Neural crest cell (in vitro differentiated cells): ENCODE measurements at places on chromosomes 1 and 21. TPM values are rescaled to one million over a fixed set of nuclear protein-coding genes. Genes with fewer than 3 reads are reported as not detected.

DNA sequence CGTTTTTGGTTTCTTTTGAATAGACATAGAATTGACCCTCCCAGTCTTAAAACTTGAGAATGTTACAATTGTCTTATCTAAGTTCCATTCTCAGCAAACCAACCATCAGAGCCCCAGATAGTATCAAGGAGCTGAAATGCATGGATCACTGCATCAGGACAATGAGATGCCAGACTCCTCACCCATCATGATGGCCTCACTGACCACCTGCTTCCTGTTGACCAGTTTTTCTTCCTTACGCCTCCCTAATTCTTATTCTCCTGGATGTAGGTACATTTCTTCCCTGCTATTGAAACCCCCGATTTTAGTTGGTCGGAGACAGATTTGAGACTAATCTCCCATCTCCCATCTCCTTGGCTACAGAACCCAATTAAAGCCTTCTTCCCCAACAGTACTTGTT is 17.7 kb downstream of the MATN1 start:
- no peak for DNase-seq

DNA sequence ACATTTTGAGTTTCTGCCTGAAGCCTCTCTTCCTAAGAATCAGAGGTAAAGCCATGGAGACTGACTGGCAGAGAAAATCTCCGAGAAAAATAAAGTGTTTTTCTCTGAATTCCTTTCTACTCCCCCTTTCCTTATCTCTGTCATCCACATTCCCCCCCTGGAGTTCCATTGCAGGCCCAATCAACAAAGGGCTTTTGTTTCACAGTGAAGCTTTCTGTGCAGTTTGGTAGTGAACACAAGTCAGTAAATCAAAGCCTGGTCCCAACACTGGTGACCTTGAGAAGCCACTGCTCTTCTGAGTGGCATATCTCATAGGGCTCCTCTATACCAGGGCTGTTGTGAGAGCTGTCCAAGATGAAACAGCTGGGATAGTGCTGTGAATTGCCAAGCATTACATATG is 228.4 kb downstream of the SEC16B start:
- no peak for DNase-seq

DNA sequence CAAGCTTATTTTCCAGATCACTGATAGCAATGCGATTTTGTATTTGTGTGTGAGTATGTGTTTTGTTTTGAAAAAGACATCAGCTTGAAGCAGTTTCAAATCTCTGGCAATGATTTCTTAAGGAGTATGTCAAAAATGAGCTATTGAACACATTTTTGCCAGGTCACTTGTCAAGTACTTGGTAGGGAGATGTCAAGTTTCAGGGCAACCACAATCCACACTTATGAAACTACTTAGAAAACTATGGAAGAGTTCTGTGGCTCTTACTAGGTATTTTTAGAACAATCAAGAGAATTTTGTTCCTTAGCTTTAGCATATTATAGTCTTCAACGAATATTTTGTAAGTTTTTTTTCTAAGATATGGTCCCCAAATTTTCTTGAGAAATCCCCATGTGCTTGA is 318.8 kb upstream of the ZRANB2 start:
- DNase-seq: no peak

The RGSL1 gene
- total RNA-seq: not detected in 2 replicates

The AGL gene
- 13.4 and 13.8 TPM in 2 replicates for total RNA-seq

- DNase-seq: no peak
Observed at GRCh38 chr1:42832641-42833240, 13.7 kb upstream of the ZNF691 start.

DNA sequence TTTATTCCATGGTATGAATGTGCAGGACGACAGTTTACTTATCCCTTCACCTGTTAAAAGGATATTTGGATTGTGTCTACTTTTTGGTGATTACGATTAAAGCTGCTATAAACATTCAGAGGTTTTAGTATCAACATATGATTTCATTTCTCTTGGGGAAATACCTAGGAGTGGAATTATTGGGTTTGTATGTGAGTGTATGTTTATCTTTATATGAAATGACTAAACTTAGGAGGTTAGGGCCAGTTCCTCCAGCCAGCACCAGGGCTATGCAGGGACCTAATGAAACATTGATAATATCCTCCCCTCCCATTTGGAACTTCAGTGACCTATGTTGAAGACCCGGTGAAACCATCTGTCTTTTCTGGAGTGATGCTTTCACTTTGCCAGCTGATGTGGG is 13.8 kb downstream of the TMEM51 start:
- DNase-seq: no peak

The TFF2 gene
- not detected in 2 replicates for total RNA-seq

The CRYAA gene
- total RNA-seq: not detected in 2 replicates

DNA sequence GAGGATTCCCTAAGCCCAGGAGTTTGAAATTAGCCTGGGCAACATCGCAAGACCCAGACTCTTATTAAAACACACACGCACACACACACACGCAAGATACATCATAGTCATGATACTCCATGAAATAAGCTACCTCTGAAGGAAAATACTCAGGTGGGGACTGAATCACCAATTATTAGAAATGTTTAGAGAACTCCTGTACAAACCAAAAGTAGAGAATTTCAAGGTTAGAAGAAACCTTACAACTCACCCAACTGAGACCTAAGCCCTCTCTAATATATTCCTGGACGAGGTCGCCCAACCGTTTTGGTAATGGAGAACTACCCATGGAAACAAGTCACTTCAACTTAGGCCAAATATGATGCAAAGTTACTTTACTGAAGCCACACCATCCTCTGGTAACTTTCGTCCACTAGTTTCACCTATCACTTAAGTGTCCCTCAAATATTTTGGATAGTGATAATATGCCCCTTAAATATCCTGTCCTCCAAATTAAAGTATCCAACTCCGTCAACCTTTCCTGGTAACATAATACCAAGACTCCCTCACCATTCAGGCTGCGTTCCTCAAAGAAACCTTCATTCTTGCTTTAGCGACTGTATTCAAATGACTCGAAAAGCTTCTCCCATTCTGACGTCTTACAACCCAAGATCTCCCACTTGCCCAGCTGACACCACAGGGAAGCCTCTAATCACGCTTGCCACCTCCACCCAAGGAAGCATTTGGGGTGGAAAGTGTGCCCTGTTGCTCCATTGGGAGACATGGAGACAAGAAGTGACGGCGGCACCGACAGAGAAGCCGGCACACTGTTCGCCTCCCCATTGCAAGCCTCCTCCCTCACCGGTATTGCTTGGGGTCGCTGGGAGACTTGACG is 856 bp downstream of the NRDC start:
- peak; percentile 26 for DNase-seq

- no peak for DNase-seq
Observed at GRCh38 chr1:19210772-19211549, 895 bp upstream of the UBR4 start.

DNA sequence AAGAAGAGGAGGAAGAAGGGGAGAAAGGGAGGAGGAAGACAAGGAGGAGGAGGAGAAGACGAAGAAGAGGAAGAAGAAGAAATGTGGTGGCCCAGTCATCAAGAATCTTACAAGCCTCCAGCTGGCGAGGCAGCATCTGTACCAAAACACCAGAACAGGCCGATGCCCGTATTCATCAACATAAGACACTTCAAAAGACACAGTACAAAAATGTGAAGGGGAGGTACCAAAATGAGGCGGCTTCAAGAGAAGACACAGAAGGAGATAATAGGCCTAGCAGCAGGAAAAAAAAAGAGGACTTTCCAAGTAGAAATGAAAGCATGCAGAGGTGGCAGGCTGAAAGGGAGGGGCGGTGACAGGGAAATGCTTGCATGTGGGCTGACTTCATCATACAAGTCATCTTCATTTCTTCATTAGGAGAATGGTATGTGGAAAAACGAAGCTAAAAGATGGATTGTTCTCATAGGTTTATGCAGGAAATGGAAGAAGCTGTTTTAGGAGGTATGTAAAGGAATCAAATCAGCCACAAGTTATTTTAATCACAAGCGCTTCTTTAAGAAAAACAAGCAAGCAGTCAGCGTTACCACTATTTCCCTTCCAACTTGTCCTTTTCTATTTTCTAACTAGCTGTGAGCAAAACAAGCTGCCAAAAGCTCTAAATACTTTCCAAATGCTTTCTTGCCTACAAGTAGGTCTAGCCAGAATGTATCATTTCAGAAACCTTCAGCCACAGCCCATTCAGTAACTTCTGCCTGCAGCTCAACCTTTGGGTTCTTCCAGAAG is 192.3 kb downstream of the SLC45A1 start:
- DNase-seq: no peak

The HFM1 gene
- total RNA-seq: 6.6 and 7.1 TPM in 2 replicates

DNA sequence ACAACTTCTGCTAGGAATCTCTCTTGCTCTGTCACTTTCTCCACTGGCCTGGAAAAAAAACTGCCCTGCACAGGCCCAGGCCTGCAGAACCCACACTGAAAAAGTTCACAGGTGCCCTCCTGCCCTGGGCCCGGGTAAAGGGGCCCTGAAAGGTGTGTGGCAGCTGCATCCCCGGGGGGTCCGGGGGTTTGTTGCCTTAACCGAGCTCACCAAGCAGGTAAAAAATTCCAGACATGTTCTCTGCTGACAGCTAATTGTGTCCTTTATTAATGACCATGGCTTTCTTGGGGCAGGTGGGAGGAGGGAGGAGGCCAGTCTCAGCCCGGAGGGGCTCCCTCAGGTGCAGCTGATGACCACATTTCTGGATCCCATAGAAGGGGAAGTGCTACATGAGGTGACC is 122.9 kb downstream of the LACTBL1 start:
- DNase-seq: no peak

- no peak for DNase-seq
Observed at GRCh38 chr1:70200065-70200464, 5.3 kb downstream of the LRRC40 start.

DNA sequence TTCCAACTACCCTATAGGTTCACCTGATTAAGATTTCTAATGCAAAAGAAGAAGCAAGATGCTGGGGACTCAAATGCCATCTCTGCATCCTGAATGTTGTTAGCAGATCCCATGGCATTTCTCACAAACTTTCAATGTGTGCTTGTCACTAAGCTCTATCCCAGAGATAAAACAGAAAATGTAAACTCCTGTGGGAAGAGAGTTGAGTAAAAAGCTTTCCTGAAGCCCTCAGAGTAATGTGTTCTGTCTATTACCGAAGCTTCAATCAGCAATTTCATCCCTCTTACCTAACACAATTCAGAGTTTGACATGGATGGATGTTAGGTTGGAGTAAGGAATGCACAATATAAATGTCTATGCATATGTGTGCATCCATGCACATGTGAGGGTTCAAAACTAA is 829.9 kb upstream of the PRMT6 start:
- no peak for DNase-seq

The PLEKHG5 gene
- total RNA-seq: 28.9 and 31.7 TPM in 2 replicates

- no peak for DNase-seq
Observed at GRCh38 chr1:10495952-10496351, 21.2 kb downstream of the PEX14 start.

GRCh38 chr1:99748419-99748818 is 18.0 kb downstream of the FRRS1 start:
- no peak for DNase-seq

- no peak for DNase-seq
Observed at GRCh38 chr1:156226116-156226538, 13.3 kb downstream of the PMF1 start.

The KIF1B gene
- 113 and 116 TPM in 2 replicates for total RNA-seq

DNA sequence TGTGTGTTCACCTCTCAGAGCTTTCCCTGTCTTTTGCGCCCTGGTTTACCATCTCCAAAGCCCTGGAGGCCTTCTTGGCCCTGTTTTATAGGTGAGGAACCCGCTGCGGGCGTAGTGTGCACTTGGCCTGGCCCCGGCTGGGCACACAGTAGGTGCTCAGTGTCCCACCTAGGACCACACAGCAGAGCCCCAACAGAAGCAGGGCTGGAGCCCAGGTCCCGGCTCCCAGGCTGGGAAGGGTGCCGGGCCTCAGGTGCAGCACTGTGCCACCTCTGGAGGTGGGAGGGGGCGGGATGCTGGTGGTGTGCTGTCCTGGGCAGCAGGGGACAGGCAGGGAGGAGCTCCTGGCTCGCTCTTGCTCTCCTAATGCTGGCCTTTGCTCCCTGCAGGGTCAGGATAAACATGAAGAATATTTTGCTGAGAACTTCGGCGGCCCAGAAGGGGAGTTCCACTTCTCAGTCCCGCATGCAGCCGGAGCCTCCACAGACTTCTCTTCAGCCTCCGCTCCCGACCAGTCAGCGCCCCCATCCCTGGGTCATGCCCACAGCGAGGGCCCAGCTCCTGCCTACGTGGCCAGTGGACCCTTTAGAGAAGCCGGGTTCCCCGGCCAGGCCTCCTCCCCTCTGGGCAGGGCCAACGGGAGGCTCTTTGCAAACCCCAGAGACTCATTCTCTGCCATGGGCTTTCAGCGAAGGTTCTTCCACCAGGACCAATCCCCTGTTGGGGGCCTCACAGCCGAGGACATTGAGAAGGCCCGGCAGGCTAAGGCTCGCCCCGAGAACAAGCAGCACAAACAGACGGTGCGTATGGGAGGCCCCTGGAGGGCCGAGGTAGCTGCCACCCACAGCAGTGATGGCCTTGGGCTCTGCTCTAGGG is 24.8 kb downstream of the COQ8A start:
- DNase-seq: no peak

The ROR1 gene
- 10.8 and 11.0 TPM in 2 replicates for total RNA-seq

The BEST4 gene
- 0.14 and 0.23 TPM in 2 replicates for total RNA-seq

- DNase-seq: no peak
Observed at GRCh38 chr1:109657970-109658369, 2.1 kb downstream of the GSTM4 start.

The XCL1 gene
- 0.43 TPM in 1 of 2 replicates, not detected in the other for total RNA-seq

DNA sequence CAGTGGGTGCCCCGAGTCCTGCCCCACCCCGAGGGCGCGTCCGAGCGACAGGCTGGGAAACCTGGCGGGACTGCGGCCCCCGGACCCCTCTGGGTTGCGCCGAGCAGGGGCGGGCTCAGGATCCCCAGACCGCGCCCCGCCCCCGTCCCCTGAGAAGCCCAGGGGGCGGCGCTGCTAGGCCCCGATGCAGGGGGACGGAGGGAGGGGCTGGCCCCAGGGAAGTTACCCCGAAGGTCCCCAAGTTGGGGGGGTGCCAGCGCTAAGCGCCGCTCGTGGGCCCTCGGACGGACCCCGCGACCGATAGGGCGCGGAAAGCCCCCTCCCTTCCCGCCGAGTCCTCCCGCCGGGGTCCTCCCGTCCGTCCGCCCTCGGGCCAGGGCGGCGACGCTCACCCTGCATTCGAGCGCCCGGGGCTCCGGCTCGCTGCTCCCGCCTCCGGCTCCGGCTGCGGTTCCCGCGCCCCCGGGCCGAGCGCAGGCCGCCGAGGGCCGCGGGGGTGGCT is 414 bp downstream of the GPR153 start:
- no peak for DNase-seq

The CLCN6 gene
- total RNA-seq: 56.2 and 56.3 TPM in 2 replicates

GRCh38 chr1:176612791-176613190 is 149.8 kb downstream of the PAPPA2 start:
- no peak for DNase-seq

The DDAH1 gene
- total RNA-seq: 22.3 and 26.1 TPM in 2 replicates
